ENCODE measurements at places on chromosomes 16 and 17. TPM values are rescaled to one million over a fixed set of nuclear protein-coding genes. Genes with fewer than 3 reads are reported as not detected.
A peak's percentile ranks its signal among the peaks of the same experiment; 100 is the strongest.

PROCA1 gene
- 3.0 TPM for total RNA-seq

- H3K4me1 ChIP-seq = no peaks in the 10 kb centered on the region
- DNase-seq = no peak
- H3K4me3 ChIP-seq = no peak overlapping the region
- H3K27ac ChIP-seq = no peak overlapping the region
- no peaks in the 10 kb centered on the region for H3K36me3 ChIP-seq
These were observed 259.1 kb upstream of the XYLT1 start for GRCh38 chr16:17729820-17730219.

- no peaks in the 10 kb centered on the region for H3K36me3 ChIP-seq
- no peak overlapping the region for H3K4me3 ChIP-seq
- H3K27ac ChIP-seq = no peak overlapping the region
- H3K27me3 ChIP-seq = peaks cover 32% of the 10 kb centered on the region
- peaks cover 25% of the 10 kb centered on the region for H3K4me1 ChIP-seq
- no peak for DNase-seq
These were observed 60.4 kb downstream of the SLFN11 start for GRCh38 chr17:35312790-35313711.

TPSD1 gene
- not detected for total RNA-seq

- H3K27ac ChIP-seq = no peak overlapping the region
- H3K4me3 ChIP-seq = no peak overlapping the region
- no peaks in the 10 kb centered on the region for H3K4me1 ChIP-seq
- H3K27me3 ChIP-seq = no peaks in the 10 kb centered on the region
- no peaks in the 10 kb centered on the region for H3K36me3 ChIP-seq
These were observed 307.2 kb downstream of the ABCC12 start for GRCh38 chr16:47848421-47849109.

DNA sequence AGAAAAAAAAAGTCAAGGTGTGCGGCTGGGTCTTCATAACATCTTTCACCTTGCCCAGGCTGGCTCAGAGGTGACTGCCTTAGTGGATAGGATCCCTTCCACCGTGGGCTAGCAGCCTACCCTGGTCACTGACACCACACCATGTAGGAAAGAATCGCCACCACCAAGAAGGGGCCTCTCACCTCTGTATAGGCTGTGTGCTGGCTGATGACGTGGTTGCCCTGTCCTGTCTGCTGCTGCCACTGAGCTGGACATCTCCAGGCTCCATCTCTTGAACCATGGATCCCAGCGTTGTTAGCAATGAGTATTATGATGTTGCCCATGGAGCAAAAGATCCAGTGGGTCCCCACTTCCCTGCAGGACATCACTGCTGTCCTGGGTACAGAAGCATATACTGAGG lies at the start of gene GPR142:
GPR142 (plus strand) TSS at position 301 of the 400 bp plus-strand sequence. CDS start 2,035 bp downstream, outside the sequence.
- no peak within 1 kb of the TSS for H3K4me3 ChIP-seq
- no peaks in the 10 kb centered on the region for H3K4me1 ChIP-seq
- no peaks in the 10 kb centered on the region for H3K36me3 ChIP-seq
- no peak within 1 kb of the TSS for H3K27ac ChIP-seq
- peaks cover 4% of the 10 kb centered on the region for H3K27me3 ChIP-seq
- no peak for DNase-seq

FBXO39 gene
- total RNA-seq = not detected

GRCh38 chr17:63399316-63399715 lies 46.8 kb downstream of the CYB561 start:
- H3K27ac ChIP-seq = peak overlapping the region; percentile 48
- no peak overlapping the region for H3K4me3 ChIP-seq
- peaks cover 32% of the 10 kb centered on the region for H3K4me1 ChIP-seq
- no peaks in the 10 kb centered on the region for H3K27me3 ChIP-seq
- no peak for DNase-seq
- H3K36me3 ChIP-seq = peaks cover 18% of the 10 kb centered on the region

DNA sequence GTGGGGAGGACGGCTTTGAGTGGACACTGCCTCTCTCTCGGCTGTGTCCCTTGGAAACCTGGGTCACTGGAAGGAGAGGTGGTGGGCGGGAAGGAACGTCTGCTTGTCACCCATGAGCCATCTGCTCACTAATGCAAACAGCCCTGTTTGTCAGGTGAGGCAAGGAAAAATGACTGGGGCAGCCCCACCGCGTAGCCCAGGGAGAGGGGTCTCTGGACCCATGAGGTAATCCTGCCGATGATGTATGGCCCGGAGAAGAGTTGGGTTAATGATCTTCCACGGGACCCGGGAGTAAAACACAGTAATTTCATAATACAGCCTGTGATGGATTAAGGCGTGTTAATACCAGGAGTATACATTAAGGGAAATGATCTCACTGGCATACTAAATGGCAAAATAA lies 197.0 kb downstream of the CYLD start:
- H3K27ac ChIP-seq = no peak overlapping the region
- H3K4me3 ChIP-seq = no peak overlapping the region
- H3K36me3 ChIP-seq = no peaks in the 10 kb centered on the region
- no peak for DNase-seq
- no peaks in the 10 kb centered on the region for H3K4me1 ChIP-seq

GRCh38 chr16:14358697-14359305 lies 271.3 kb downstream of the PARN start:
- H3K36me3 ChIP-seq = no peaks in the 10 kb centered on the region
- no peak overlapping the region for H3K27ac ChIP-seq
- no peak overlapping the region for H3K4me3 ChIP-seq
- H3K27me3 ChIP-seq = peaks cover 13% of the 10 kb centered on the region
- peaks cover 9% of the 10 kb centered on the region for H3K4me1 ChIP-seq
- no peak for DNase-seq

KRT9 gene
- not detected for total RNA-seq

KIF18B gene
- total RNA-seq = 5.6 TPM

DNA sequence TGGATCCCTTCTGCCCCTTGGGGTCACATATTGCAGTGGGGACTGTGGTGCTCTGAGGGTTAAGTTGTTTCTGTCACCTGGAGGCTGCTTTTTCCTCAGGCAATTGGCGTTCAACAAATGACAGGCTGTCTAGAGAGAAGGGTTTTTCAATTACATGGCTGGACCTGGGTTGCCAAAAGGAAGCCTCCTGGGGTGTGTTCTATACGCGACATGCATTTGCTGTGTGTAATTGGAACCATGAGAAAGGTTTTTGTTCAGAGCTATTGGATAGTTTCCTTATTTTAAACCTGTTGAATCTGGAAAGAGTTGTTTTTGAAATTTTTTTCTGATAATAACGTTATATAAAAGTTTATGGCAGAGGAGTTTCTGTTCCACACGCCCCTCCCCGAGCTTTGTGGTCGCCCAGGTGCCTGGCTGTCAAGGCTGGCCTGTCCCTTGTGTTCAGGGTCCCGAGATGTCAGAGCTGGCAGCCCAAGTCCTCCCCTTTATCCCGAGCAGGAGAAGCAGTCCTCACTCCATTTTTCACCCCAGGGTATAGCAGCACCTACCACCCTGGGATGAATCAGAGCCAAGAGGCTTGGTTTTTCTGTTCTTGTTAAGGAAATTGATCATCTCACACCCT lies 26.1 kb upstream of the ZNF750 start:
- no peak for DNase-seq
- H3K27me3 ChIP-seq = no peaks in the 10 kb centered on the region
- H3K36me3 ChIP-seq = peaks cover 8% of the 10 kb centered on the region
- peaks cover 48% of the 10 kb centered on the region for H3K4me1 ChIP-seq
- peak overlapping the region; percentile 54 for H3K27ac ChIP-seq
- no peak overlapping the region for H3K4me3 ChIP-seq

SYNGR3 gene
- total RNA-seq = 0.91 TPM

- H3K27me3 ChIP-seq = peaks cover 11% of the 10 kb centered on the region
- DNase-seq = no peak
These were observed 16.7 kb downstream of the SLC6A4 start for GRCh38 chr17:30218799-30219198.

- no peaks in the 10 kb centered on the region for H3K4me1 ChIP-seq
- no peak overlapping the region for H3K4me3 ChIP-seq
- no peak overlapping the region for H3K27ac ChIP-seq
- no peaks in the 10 kb centered on the region for H3K27me3 ChIP-seq
- no peak for DNase-seq
These were observed 177.7 kb downstream of the MYO1D start for GRCh38 chr17:32699247-32699646.

DNA sequence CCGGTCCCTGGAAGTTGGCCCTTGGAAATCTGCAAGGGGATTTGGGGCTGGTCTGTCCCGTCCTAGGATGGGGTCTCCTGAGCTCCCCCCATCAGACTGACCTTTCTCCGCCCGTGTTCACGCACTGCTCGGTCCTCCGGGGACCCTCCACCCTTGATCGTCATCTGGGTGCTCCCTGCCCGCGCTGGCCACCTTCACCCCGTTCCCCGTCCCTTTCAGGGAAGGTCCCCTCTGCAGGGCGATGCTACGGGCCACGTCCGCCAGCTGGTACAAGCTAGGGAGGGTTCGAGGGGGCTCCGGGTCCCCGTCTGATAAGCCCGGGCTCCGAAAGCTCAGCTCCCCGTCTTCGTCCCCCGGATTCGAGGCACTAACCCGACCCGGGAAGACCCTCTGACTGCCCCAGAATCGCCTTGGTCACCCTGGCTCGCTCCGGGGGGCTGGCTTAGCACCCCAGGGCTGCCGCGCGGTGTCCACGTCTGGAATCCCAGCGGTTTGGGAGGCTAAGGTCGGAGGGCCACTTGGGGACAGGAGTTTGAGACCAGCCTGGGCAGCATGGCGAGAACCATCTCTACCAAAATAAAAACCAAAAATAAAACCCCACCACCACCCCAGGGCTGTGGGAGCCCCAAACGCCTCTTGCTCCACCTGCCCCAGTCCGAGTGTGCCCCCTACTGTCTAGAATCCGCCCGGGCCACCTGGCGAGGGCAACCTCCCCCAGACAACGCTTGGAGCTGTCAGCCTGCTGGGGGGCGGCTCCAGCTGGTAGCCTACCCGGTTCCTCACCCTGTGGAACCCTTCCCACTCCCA lies 1.1 kb upstream of the SLC43A2 start:
- H3K27me3 ChIP-seq = peaks cover 29% of the 10 kb centered on the region
- H3K4me1 ChIP-seq = peaks cover 16% of the 10 kb centered on the region
- no peaks in the 10 kb centered on the region for H3K36me3 ChIP-seq
- DNase-seq = no peak
- H3K27ac ChIP-seq = peak overlapping the region; percentile 80

DNA sequence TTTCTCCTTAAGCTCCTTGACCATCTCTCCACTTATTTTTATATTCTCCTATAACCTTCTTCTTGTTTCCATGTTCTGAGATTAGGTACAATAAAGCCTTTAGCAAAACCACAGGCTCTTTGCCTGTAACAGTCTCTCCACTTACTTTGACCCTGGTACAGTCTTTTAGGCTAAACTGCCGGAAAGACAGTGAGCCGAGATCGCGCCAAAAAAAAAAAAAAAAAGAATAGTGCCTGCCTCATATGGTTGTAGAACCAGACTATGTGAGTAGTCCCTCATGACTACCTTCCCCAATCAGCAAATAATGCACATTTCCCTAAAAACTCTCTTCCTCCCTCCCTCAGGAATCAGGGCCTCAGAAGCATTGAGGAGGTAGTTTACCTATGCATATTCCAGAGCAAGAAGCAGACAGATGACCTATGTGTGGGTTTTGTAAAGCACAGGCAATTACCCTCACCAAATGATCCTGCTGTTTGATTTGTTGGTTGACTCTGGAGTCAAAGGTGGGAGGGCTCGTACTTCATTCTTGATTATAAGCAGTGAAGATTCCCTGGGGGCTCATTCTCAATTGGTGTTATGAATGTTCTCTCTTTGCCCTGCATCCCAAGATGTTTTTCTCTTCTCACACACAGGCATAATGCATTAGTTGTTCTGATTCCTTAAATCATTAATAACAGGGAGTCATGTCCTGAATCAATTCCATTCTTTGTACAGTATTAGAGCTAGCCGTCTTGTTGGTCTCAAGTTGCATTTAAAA lies 8.9 kb upstream of the NME1 start:
- peaks cover 1% of the 10 kb centered on the region for H3K4me1 ChIP-seq
- no peaks in the 10 kb centered on the region for H3K36me3 ChIP-seq
- H3K27me3 ChIP-seq = no peaks in the 10 kb centered on the region
- no peak overlapping the region for H3K27ac ChIP-seq

GRCh38 chr17:72989074-72989610 lies 103.3 kb downstream of the SLC39A11 start:
- H3K36me3 ChIP-seq = peaks cover 3% of the 10 kb centered on the region
- no peaks in the 10 kb centered on the region for H3K27me3 ChIP-seq
- H3K4me3 ChIP-seq = no peak overlapping the region
- DNase-seq = no peak
- H3K27ac ChIP-seq = no peak overlapping the region
- H3K4me1 ChIP-seq = peaks cover 41% of the 10 kb centered on the region

DNA sequence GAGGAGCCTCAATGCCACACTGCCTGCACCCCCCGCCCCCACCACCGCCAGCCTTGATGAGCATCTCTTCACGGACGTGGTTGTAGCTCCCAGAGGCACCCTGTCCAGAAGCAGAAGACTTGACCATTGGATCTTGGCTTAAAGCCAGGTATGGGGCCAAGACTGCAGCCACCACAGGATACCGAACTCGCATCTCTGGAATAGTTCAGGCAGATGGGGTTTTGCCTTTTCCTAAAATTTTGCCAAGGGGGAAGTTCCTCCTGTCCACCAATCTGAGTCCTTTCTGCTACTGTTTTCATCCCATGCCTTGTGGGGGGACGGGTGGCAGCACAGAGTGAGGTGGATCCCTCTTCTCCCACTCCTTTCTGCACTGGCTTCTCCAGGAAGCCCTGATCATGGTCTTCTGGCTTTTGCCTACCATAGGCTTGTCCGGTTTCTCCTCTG lies 939 bp downstream of the CORO6 start:
- H3K27me3 ChIP-seq = no peaks in the 10 kb centered on the region
- no peak for DNase-seq
- H3K4me1 ChIP-seq = peaks cover 17% of the 10 kb centered on the region
- peak overlapping the region; percentile 77 for H3K4me3 ChIP-seq
- H3K27ac ChIP-seq = no peak overlapping the region

TBX21 gene
- total RNA-seq = not detected

CCL7 gene
- not detected for total RNA-seq

GRCh38 chr17:66714046-66715023 lies 120.6 kb upstream of the CACNG5 start:
- H3K27ac ChIP-seq = no peak overlapping the region
- DNase-seq = no peak
- peaks cover 25% of the 10 kb centered on the region for H3K4me1 ChIP-seq
- H3K27me3 ChIP-seq = no peaks in the 10 kb centered on the region

DNA sequence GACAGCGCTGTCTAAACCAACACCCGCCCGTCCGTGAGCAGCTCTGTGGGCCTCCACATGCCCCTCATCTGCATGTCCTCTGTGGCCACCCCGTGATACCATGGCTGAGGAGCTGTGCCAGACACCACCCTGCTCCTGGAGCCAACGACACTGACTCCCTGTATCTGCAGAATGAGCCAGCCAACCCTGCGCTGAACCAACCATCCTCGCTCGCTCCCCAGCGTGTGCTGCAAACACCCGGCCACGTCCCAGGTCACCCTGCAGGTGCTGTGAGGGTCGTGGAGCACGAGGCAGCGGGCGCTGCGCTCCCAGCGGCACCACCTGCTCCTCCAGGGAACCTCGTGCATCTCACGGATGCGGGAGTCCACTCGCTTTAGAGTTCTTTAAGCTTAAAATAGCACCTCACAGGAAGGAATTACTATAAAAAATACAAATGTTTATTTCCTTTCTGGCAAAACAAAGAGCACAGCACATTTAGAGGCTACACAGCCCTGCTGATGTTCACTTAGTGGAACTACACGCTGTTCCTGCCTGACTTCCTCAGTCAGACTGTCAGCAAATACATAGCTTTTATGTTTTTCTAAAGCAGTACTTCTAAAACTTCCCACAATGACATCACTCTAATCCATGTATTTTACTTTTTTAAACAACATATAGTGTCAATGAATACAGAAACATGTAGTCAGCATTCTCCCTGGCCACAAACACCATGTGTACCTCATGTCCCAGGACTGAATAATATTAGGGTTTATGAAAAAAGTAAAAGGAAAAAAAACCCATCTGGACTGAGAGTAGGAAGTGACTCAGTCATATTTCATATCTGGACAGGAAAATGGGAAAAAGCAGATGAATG lies 43.5 kb downstream of the MAP1LC3B start:
- no peak overlapping the region for H3K4me3 ChIP-seq
- no peaks in the 10 kb centered on the region for H3K27me3 ChIP-seq
- peak overlapping the region; percentile 78 for H3K27ac ChIP-seq
- peaks cover 38% of the 10 kb centered on the region for H3K4me1 ChIP-seq

GP1BA gene
- total RNA-seq = not detected
